ENCODE measurements at places on chromosomes 1 and 21.

- DNase-seq, result no peak
Measured at GRCh38 chr1:5742801-5743200, 249.4 kb downstream of the NPHP4 start.

DNA sequence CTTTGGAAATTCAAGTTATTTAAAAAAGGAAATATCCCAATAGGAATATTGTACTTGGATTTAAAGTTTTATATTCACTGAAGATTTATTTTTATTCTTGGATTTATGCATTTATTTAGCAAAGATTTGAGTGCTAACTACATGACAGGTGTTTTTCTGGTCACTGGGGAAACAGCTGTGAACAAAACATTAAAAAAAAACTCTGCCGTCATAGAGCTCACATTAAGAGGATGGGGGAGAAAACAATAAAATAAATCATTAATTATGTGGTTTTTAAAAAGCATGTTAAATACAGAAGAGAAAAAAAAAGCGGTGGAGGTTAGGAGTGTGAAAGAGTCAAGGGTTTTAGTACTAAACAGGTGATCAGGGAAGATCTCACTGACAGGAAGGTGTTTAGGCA, 149.9 kb downstream of the GALNT2 start:
- no peak for DNase-seq

GRCh38 chr1:170114906-170115305, 30.9 kb upstream of the NTMT2 start:
- peak; percentile 4 for DNase-seq

DNA sequence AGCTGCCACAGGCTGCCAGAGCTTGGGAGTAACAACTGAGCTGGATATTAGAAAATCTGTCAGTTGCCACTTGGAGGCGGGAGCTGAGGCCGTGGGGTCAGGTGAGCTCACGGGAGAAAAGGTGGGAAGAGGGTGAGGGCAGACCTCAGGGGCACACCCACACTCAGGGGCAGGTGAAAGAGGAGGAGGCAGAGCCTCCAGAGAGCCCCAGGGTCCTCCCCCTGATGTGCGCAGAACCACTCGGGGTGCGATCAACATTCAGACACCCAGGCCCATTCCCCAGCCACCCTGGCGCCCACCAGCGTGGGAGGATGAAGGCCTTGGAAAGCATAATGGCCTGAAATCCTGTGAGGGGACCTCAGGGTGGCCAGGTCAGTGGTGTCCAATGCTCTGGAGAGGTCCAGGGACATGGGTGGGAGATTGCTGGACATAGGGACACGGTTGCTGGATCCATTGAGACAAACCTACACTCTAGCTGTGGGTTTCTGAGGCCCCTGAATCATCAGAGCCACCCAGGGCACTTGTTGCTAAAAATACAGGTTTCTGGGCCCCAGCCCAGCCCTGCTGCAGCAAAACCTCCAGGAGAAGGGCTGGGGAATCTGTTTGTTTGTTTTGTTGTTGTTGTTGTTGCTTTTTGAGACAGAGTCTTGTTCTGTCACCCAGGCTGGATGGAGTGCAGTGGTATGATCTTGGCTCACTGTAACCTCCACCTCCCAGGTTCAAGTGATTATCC, 49.4 kb upstream of the GPR153 start:
- no peak for DNase-seq

GRCh38 chr1:107200631-107201030, 59.8 kb downstream of the NTNG1 start:
- DNase-seq, result no peak

DNA sequence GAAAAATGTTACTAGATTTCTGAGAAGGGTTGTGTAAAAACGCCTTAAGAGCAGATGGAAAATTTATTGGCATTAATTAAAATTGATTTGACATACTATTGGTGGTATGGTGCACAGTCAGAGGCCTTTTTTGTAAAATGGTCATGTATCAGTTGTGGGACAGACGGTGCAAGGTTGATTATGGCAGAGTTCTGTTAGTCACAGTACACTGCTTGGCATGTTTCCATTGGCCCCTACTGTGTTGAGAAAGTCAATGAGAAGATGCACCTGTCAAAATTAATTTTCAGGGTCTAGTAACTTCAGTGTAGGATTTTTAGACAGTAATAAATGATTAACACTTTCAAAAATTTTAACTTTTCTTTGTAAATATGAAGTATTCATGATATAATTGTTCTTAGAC, 4.4 kb downstream of the B3GALT2 start:
- peak; percentile 54 for DNase-seq

DNA sequence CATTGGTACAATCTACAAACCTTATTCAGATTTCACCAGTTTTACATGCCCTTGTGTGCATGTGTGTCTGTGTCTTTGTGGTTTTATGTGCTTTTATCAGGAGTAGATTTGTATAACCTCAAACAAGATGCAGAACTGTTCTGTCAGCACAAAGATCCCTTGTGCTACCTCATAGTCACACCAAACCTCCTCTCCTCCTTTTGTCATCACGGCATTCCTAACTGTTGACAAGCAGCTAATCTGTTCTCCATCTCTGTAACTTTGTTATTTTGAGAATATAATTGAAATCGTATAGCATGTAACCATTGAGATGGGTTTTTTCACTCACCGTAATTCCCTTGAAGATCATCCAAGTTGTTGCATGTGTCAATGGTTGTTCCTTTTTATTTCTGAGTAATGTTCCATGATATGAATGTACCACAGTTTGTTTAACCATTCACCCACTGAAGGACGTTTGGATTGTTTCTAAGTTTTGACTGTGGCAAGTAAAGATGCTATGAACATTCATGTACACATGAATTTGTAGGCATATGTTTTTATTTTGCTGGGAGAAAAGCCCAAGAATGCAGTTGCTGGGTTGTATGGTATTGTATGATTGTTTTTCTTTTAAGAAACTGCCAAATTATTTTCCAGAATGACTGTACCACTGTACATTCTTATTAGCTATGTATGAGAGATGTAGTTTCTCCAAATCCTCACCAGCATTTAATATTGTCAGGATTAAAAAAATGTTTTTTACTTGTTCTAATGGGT, 78.1 kb upstream of the B3GALT2 start:
- no peak for DNase-seq

All from hematopoietic multipotent progenitor cell treated with erythropoietin and hydrocortisone succinate and interleukin-3 and kit ligand, for 8 days (in vitro differentiated cells).